ENCODE measurements at places on chromosomes 12 and 14. TPM values are rescaled to one million over a fixed set of nuclear protein-coding genes. Genes with fewer than 3 reads are reported as not detected.

CPNE6 gene
- total RNA-seq, result not detected

GUCY2C gene
- total RNA-seq, result not detected

GLT1D1 gene
- total RNA-seq, result under 0.01 TPM

METTL25 gene
- total RNA-seq, result 9.5 TPM

HOXC11 gene
- total RNA-seq, result not detected

LHX5 gene
- not detected for total RNA-seq

SRGAP1 gene
- total RNA-seq, result 17.5 TPM

SERPINA9 gene
- total RNA-seq, result not detected

TAS2R8 gene
- total RNA-seq, result not detected

MSI1 gene
- total RNA-seq, result under 0.01 TPM

RNASE3 gene
- not detected for total RNA-seq

CMAS gene
- total RNA-seq, result 24.3 TPM

MDGA2 gene
- not detected for total RNA-seq

CLEC4D gene
- not detected for total RNA-seq

PUS7L gene
- 14.4 TPM for total RNA-seq
